CD4-positive, alpha-beta memory T cell (primary cell): ENCODE measurements at places on chromosomes 7 and 10.

- DNase-seq, result no peak
These were observed 29.4 kb upstream of the GPR26 start for GRCh38 chr10:123636598-123637325.

- DNase-seq, result no peak
These were observed 7.7 kb upstream of the CPA1 start for GRCh38 chr7:130372402-130373165.

DNA sequence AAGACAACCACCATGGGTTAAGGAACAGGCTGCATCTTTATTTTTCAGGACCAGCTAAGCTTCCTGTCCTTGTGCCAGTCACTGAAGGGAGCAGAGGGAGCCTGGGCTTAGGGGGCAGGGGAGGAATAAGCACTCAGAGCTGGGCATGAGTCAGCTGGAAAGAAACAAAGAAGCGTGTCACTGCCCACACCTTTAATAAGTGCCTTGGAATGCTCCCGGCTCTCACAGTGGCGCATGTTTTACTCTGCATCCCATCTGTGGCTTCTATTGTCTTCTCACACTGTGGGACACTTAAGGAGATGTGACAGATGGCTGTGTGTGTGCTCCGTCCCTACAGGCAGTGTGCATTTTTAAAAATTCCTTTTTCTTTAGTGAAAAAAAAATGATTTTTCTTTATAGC lies 71.7 kb downstream of the MTURN start:
- no peak for DNase-seq

GRCh38 chr10:70041016-70041415 lies 11.6 kb upstream of the MACROH2A2 start:
- DNase-seq, result no peak

GRCh38 chr10:35884657-35885071 lies 242.6 kb upstream of the FZD8 start:
- no peak for DNase-seq

DNA sequence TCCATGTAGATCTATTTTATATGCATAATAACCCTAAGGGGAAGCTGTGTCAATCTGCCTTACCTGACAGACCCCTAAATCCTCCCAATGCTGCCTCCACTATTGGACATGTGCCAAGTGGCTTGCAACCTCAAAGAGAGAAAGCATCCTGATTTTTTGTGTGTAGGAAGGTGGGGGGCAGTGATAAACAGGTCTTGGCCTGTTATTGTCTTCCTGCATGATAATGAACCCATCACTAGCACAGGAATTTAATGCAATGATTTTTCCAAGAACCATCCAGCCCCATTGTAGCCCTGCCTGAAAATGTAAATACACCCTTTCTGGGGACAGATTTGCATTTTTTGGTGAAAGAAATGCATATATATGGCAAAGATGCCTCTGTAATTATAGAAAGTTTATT lies 850.2 kb downstream of the LRMDA start:
- no peak for DNase-seq

DNA sequence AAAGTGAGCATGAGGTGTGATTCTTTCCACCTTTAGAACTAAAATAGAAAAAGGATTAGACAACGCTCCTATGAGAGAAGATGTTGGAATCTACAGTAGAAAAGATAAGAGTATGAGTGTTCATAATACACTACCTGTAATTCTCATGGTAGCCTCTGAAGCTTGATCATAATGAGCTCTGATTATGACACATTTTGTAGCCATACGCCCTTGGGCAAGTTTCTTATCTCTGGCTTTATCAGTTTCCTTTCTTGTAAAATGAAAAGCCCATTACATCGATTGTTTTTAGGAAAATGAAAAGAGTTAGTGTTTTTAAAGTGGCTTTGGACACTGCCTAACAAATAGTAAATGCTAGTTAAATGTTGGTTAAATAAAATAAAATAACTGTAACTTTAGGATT lies 22.4 kb upstream of the PRSS58 start:
- no peak for DNase-seq

- no peak for DNase-seq
These were observed 39.0 kb downstream of the POR start for GRCh38 chr7:75953931-75954330.

GRCh38 chr10:79196470-79197461 lies 128.0 kb downstream of the ZMIZ1 start:
- peak; percentile 54 for DNase-seq

- DNase-seq, result no peak
These were observed 156.4 kb downstream of the AOAH start for GRCh38 chr7:36567699-36568451.

DNA sequence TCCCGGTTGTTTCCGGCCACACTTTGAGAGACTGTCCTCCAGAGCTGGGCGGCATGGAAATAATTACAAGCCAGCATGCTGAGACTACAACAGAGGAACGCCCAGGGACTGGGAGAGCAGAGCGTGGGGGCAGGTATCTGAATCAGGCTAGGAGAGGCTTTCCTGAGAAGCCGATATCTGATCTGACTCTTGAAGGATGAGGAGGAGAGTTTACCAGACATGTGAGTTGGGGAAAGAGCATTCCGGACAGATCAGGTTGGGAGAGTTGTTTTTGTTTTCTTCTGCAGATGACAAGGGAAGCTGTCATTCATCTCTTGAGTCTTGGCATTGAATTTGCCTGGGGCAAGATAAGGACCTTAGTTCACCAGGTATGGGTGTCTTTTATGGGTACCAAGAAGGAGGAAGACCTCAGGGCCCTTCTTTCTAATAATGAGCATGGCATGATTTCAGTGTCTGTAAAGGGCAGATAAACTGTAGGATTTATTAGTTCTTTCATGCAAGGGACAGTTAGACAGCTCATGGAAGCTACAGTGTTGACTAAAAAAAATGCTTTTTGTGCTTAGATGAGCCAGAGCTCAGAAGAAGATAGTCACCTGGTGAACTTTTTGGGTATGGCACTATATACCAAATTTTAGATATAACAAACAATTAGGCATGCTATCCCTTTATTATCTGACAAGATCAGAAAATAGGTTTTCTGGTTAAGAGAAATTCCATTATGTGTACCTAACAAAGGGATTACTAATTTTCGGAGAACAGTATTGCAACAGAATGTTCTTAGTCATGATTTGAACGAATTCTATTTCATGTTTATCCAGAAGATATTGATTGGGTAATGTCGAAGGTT lies 36.2 kb downstream of the WBP1L start:
- no peak for DNase-seq

- no peak for DNase-seq
These were observed 213.9 kb downstream of the CREB5 start for GRCh38 chr7:28626221-28626620.

DNA sequence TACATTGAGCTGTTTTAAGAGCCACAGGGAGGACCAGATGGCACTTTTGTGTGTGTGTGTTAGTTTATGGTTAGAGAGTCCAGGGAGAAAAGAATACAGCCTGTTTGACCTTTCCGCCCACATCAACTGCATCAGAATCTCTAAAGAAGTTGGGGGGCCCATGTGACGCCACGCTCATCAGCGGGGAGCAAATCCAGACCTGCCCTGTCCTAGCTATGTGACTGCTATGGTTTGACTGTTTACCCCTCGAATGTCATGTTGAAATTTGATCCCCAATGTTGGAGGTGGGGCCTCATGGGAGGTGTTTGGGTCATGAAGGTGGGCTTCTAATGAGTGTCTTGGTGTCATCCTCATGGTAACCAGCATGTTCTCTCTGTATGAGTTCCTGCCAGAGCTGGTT lies 128.0 kb downstream of the ADRA2A start:
- no peak for DNase-seq

- DNase-seq, result no peak
These were observed 32.9 kb upstream of the WDR11 start for GRCh38 chr10:120818301-120818700.
